Small intestine (tissue), 16 donors: ENCODE measurements at places on chromosomes 4 and X. TPM values are rescaled to one million over a fixed set of nuclear protein-coding genes. Genes with fewer than 3 reads are reported as not detected.
A peak's percentile ranks its signal among the peaks of the same experiment; 100 is the strongest.

ETDA gene
- not detected for polyA plus RNA-seq

DNA sequence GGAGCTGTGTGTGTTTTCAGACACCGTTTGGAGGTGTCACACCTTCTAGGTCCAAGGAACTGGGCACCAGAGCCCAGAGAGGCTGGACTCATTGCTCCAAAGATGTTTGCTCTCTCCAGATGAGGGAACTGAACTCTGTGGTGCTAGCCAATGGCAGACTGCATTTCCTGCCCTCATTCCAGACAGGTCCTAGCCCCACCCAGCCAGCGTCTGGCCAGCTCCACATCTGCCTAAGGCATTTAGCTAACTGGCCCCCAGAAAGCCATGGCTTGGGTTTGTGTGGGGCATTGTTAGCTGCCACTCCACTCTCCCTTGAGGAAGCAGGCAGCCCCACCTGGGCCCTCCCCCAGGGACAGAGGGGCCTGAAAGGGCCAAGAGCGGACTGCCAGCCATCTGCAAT lies 11.4 kb downstream of the FGD1 start:
- no peak for DNase-seq

DNA sequence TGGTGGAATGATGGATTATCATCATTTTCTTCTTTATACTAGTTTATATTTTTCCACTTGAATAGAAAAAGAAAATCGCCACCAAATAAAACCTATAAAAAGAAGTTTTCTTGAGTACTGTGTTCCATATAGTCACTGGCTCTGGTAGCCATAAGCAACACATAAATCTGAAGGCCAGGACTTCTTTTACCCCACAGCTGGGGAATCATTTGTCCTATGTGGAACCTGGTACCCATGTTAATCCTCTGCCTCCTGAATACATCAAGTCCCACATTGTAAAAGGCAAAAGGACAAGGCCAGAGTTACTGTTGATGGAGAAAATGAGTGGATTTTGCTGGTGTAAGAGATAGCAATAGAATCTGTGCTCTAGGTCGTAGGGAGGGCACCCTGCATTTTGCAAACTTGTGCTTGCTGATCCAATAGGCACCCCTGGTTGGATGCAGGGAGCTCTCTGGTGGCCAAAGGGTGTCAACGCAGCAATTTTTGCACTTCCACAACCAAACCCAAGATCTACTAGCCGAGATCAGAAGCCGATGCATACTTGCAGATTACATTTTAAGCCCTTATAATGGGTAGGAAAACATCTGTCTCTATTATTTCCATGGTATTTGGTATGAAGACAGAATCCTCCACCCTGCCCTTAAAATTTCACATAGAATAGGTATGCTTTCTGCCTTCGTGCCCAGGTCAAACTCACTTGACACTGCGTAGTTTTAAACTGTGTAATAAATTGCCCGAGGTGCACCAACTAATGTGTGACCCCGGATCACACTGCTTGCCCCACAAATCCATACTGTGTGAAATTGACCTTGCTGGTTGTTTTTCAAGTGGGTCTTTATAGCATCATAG lies 146.2 kb upstream of the SCML1 start:
- peak; percentile 60 for DNase-seq

GRCh38 chrX:38279188-38279587 lies 48.1 kb downstream of the RPGR start:
- peak; percentile 60 for DNase-seq

GRCh38 chr4:103721251-103721650 lies 1.5 kb upstream of the TACR3 start:
- DNase-seq: no peak

DNA sequence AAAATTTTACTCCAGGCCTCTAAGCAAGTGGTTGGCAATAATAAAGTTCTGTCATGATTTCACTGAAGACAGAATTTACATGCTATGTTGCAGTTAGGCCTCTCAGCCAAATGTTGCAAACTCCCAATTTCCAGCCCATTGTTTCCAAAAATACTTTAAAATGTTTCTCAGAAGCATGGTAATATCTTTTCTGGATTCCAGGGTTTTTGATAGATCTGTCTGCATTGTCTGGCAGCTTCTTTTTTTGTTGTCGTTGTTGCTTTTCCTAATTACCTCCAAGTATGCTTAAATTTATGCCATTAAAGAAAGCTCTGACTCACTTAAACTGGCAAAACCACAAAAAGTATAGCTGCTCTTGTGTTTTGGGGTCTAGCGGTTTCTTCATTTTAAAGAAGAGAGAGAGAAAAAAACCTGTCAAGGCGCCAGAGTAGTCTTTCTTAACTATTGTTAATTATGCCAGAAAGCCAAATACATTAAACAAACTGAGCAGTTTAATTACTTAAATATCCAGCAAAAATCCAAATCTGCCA lies 97.0 kb downstream of the AGTR2 start:
- DNase-seq: no peak

DNA sequence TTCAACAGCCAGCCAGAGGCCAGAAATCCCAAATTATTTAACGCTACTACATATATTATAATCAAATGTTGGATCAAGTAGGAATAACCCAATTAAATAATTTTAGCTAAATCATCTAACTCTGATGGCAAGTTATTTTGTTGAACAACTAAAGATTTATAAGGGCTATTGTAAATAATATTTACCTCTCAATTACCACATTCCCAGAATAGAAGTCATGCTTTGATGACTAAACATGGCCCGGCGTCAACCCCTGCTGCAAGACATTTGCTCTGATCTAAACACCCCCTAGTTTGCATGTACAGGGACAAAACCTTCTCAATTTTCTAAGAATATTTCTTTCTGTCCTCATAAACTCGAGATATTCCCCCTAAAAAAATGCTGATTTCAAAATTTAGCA lies 14.2 kb downstream of the VEGFC start:
- no peak for DNase-seq

GRCh38 chrX:129318375-129318774 lies 204.9 kb downstream of the SMARCA1 start:
- peak; percentile 14 for DNase-seq
